ENCODE measurements at places on chromosomes 11 and 22.

DNA sequence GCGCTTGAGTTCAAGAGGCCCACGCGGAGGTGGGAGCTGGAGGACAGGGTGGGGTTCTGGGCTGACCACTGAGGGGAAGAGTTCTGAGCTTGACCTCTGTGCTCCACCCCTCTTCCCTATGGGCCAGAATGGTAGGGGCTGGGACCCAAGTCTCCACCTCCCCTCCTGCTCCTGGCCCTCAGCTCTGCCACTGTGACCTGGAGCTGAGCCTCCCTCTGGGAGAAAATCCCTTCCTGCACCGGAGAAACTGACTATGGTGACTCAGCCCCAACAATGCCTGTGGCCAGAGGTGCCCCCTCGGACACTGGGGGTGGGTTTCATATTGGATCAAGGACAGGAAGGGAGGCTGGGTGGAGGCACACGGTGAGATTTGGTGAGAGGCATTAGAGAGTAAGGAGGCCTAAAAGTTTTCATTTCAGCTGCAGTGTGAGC lies 23.0 kb downstream of the RELT start:
- peak; percentile 28 for DNase-seq

GRCh38 chr11:69368119-69368880 lies 74.3 kb downstream of the MYEOV start:
- DNase-seq: no peak

DNA sequence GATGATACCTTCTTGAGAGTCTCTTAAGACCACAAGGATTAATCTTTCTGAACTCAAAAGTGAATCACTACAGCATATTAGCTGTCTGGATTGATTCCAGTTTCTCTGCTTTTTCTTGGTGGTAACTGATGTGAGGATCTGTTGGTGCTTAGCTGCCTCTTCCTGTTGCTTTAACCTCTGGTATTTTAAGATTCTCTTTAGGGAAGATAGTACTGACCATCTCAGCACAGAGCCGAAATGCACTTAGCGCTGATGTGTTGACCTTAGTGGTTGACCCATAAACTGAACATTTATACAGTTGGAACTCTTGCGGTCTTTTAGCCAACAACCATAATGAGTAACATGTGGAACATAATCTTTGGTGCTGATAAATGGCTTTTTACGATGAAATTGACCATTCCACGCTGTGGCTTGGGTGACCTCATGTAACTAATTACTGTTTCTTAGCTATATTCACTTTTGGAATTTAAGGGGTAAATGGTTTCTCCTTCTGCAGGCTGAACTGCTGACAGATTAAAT lies 33.7 kb downstream of the APLP2 start:
- DNase-seq: peak; percentile 93

- DNase-seq: no peak
Measured at GRCh38 chr11:129425214-129425613, 49.6 kb downstream of the BARX2 start.

GRCh38 chr11:110130642-110131238 lies 37.5 kb downstream of the ZC3H12C start:
- DNase-seq: no peak

DNA sequence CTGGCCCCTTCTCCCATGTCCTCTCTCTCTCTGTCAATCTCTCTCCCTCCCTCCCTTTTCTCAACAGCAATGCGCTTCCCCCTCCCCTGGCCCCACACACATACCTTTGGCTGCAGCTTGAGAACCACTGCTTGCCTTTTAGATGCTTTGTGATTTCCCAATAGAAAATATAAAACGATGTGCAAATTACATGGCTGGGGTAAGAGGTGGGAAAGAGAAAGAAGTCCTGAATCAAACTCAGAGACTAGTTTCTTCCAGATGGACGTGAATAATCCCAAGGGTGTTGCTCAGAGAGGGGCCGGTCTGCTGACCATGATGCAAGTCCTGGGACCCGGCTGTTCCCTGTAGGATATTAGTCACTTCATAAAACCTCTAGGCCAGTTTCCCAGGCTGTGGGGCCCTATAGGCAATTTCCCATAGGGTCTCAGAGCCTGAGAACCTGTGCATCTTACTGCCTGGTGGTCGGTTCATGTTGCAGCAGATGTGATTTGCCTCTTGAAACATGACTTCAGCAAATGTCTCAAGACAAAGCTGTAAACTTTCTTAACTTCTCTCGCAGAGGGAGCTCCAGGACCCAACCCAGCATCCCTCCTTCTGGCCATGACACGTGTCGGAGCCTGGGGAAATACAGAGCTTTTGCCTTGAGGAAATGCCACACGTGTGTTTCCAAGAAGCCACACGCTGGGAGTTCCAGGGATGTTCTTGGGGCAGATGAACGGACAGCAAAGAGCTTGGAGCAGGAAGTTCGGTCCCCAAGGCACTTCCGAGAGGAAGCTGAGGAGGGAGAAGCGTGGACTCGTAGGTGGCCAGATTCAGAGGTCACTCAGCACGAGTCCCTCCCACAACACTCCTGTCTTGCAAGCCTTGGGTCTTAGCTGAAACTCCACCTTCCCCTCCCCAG lies 34.5 kb upstream of the ETS1 start:
- DNase-seq: peak; percentile 83

- no peak for DNase-seq
Measured at GRCh38 chr11:45165806-45166603, 19.6 kb downstream of the PRDM11 start.

GRCh38 chr11:113849713-113850112 lies 25.7 kb downstream of the USP28 start:
- no peak for DNase-seq

DNA sequence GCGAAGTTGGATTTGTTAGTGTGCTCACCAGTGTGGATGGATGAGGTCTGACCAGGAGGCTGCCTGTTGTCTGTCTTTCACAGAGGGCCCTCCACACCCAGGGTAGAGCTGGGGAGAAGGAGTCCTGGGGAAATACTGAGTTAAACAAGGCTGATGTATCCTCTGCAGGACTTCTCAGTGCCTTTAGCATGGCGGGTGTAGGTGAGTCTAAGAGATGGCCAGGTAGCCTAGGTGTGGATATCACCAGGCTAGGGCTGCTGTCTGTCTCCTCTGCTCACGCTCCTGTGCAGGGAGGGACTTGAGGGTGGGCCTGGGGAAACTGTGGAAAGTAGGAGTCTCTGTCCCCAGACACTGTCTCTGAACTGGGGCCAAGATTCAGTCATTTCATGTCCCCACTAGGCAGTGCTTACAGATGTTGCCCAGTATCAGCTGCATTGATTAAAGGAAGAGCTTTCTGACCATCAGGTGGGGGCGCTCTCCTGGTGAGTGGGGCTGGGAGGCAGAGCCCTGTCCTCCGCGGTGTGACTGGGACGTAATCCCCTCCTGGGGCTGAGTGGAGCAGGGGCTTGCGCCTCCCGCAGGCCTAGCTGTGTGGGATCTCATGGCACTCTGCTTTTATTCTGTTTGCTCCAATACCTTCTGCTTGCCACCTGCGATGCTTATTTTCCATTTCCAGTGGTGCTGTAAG lies 35.5 kb upstream of the CCDC188 start:
- DNase-seq: no peak

GRCh38 chr22:36904260-36904880 lies 9.1 kb upstream of the CSF2RB start:
- DNase-seq: no peak

GRCh38 chr22:26185190-26185589 lies 15.9 kb downstream of the SEZ6L start:
- no peak for DNase-seq
